ENCODE measurements at places on chromosomes 1 and 21.

DNA sequence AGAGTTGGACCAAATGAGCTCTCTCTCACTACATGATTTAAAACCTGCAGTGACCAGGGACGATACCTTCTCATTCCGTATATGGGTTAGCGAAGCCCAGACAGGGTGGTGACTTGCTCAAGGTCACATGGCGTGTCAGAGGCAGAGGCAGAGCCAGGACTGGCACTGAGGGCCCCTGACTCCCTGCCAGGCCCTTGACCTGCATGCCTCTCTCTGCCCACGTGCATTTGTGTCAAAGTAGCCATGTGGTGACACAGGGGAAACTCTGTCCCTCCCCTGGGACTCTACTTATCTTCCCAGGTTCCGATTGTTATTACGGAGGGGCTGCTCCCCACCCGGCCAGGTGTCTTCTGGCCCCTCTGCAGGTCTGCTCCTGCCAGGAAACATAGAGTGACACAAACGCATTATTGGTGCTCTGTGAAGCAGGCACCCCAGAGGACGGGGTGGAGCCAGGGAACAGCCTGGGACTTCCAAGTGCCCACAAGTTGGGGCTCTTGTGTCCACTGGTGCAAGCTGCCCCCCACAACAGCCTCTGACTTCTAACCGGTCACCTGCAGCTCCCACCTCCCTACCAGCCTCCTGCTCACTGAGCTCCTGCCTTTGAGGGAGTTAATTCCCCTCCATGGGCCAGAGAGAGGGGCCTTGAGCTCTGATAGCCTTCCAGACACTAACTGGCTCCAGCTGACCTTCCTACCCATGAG, 7.3 kb upstream of the TINAGL1 start:
- DNase-seq: no peak

DNA sequence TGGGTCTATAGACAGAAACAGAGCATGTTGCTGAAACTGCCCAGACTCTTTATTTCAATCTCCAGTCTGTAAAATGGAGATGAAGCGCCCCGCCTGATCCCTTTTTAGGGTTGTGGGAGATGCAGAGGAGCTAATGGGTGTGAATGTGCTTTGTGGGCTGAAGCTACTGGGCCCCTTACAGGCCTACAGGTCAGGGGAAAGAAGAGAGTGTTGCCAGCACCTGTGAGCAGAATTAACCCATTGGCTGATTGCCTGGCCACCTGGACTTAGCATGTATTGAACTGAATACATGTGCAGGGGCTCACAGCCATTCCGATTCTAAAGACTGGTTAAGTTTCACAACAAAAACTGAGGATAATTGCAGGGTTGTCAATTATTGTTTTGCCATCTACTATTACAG, 13.9 kb upstream of the ATF3 start:
- DNase-seq: no peak

GRCh38 chr1:92466683-92467352, 19.9 kb downstream of the GFI1 start:
- DNase-seq: no peak

- peak; percentile 14 for DNase-seq
Measured at GRCh38 chr21:39441502-39442475, 3.8 kb downstream of the LCA5L start.

DNA sequence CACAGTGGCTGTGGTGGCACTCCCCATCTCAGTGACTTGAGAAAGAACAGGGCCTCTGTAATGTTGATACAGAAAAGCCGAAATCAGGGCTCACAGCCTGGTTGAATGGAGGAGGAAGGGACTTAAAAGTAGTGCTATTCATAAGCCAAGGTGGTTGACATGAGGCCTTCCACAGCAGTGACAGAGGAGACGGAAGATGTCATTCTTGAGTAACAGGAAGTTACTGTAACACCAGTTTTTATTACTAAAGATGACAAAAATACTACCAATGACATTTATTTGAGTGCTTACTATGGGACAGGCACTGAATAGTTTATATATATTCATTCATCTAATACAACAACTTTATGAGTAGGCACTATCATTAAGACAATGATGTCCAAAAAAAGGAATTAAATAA, 52.8 kb upstream of the GNG12 start:
- DNase-seq: no peak

DNA sequence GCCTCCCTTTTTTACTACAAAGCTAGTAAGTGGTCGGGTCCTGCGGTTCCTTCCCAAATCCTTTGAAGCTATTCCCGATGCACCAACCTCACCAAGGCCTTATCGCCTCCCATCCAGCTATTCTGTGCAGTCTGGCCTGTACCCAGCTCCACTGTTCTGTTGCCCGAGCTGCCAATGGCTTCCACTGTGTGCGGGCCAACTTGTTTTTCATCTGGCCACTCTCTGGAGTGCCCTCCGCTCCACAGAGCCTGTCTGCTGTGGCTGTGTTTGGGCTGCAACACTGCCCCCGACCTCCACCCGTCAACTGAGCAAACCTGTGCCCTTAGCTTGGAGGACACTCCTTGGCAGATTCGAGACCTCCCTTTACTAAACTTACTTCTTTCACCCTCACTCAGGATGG, 125.0 kb downstream of the KIAA0319L start:
- DNase-seq: no peak

- no peak for DNase-seq
Measured at GRCh38 chr1:6350416-6351088, 43.0 kb downstream of the ACOT7 start.

GRCh38 chr1:88655685-88656299, 28.3 kb upstream of the PKN2 start:
- DNase-seq: no peak

GRCh38 chr1:14983277-14983676, 170.3 kb upstream of the TMEM51 start:
- no peak for DNase-seq

GRCh38 chr1:205172729-205173366, 38.7 kb downstream of the DSTYK start:
- DNase-seq: peak; percentile 94

GRCh38 chr1:228043281-228043848, 36.6 kb downstream of the WNT3A start:
- no peak for DNase-seq

DNA sequence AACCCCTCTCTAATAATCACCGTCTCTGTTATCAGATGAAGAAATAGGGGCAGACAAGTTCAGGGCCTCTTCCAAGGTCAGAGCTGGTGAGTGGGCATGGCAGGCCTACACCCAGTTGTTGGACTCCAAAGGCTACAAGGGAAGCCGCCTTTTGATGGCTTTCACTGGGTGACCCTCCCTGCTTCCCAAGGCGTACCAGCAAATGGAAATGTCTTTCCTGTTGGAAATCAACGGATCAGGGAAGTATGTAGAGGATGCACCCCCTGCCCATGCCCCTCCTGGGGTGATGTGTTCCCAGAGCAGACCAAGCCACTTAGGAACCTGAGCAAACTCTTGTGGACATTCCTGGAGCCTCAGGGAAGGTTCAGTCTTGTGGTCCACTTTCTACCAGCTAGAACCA, 47.4 kb downstream of the LGR6 start:
- no peak for DNase-seq

- no peak for DNase-seq
Measured at GRCh38 chr1:27626031-27626935, 8.7 kb downstream of the FGR start.

DNA sequence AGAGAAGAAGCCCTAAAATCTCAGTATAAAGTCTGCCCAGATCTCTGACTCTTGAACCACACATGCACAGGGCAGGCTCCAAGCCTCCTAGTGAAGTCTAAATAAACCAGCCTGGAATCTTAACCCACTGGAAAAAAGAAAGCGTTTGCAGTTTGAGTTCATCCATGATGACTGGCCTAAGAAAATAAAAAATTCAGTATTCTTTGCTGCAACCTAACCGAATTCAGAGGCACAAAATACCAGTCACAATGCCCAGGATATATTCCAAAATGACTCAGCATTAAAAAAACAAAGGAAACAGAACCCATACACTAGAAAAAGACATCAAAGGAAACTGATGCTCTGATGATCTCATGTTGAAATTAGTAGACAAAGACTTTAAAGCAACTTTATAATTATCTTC, 269.2 kb downstream of the SDCCAG8 start:
- no peak for DNase-seq

DNA sequence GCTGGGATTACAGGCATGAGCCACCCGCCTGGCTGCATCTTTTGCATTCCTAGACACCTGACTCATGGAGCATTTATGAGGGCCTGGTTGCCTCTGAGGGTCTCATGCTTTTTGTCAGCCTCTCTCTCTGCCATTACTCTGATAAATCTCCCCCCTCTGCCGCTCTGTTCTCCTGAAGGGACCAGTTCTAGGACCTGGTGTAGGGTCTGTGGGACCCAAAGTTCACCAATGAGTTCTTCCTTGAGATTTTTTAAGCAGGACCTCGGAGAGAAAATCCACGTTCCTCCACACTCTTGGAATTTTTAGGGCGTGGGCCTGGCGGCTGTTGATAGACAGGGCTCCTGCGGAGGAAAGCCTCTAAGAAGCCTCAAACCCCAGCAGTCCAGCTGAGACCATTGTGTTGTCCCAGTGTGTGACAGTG, 91.9 kb upstream of the ERRFI1 start:
- DNase-seq: no peak

GRCh38 chr1:992362-992761, 7.5 kb downstream of the HES4 start:
- no peak for DNase-seq

GRCh38 chr1:192268468-192269052, 48.2 kb upstream of the RGS21 start:
- no peak for DNase-seq

DNA sequence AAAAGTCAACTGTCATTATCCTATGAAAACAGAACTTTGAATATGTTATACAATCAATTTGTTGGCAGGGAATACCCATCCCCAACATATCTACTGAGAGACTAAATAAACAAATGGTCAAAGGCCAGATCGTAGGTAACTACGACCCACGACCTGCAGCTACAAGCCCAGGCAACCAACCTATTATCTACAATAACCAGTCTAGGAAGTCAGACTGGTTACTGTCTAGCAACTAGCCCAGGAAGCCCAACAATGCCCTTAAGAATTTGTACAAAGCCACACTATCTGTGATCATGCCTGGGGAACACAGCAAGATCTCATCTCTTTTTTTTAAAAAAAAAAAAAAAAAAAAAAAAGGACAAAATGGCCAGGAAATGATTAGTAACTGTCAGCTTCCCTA, 58.7 kb downstream of the SMYD3 start:
- DNase-seq: no peak

- no peak for DNase-seq
Measured at GRCh38 chr1:224212618-224213061, 29.6 kb downstream of the DEGS1 start.

Measured in AG04449 (cell line).